Peyer's patch (tissue), 4 donors: ENCODE measurements at places on chromosomes 7 and 10.

- no peak for DNase-seq
Observed at GRCh38 chr7:24916463-24917040, 63.4 kb downstream of the OSBPL3 start.

- DNase-seq, result no peak
Observed at GRCh38 chr10:69014171-69014570, 25.6 kb downstream of the KIFBP start.

DNA sequence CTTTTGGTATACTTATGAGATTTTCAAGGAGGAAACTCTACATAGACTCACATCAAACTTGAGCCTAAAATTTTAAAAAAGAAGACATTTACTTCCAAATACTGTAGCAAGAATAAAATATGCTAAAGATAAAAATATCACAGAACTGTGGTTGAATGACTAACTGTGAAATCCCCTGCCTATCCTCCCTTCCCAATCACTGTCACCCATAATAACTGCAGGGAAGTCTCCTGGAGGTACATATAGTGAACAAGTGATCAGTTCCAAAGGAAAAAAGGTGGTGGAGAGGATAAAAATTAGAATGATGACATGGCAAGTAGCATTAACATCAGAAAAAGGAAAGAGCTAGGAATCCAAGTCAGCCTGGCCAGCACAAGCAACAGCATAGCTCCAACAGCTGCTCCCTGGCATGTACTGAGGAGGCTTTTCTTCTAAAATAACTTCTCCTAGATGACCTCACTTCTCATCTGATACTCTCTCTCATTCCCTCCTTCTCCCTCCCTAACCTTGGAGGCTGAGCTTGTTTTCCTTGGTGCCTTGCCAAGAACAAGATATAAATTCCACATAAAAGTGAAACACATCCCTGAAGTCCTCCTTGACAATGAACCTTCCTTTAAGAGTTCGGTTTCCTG, 124.0 kb downstream of the IQUB start:
- DNase-seq, result no peak

DNA sequence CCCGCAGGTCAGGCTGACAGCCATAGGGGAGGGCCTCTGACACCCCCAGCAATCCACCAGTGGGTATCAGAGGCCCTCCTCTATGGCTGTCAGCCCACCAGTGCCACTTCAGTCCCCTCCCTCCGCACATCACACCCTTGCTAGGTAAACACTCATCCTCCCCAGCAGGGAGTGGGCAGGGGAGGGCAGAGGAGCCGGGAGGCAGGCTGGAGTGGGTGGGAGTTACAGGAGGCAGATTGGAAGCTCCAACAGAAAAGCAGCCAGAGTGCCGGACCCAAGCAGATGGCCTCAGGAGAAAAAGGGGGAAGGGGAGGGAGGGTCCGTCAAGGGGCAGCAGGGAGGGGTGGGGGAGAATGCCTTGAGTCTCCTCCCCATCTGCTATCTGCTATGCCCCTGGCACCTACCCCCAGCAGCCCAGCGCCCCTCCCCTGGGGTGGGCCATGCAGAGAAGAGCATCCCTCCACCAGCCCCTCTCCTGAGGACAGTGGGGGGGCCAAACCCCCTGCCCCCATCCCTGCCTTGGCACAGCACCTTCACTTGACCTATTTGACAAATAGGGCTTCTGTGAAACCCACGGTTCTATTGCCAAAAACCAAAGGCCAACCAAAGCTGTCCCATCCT, 2.4 kb downstream of the RASGEF1A start:
- DNase-seq, result no peak

- peak; percentile 52 for DNase-seq
Observed at GRCh38 chr7:30920021-30920583, 8.4 kb downstream of the AQP1 start.

DNA sequence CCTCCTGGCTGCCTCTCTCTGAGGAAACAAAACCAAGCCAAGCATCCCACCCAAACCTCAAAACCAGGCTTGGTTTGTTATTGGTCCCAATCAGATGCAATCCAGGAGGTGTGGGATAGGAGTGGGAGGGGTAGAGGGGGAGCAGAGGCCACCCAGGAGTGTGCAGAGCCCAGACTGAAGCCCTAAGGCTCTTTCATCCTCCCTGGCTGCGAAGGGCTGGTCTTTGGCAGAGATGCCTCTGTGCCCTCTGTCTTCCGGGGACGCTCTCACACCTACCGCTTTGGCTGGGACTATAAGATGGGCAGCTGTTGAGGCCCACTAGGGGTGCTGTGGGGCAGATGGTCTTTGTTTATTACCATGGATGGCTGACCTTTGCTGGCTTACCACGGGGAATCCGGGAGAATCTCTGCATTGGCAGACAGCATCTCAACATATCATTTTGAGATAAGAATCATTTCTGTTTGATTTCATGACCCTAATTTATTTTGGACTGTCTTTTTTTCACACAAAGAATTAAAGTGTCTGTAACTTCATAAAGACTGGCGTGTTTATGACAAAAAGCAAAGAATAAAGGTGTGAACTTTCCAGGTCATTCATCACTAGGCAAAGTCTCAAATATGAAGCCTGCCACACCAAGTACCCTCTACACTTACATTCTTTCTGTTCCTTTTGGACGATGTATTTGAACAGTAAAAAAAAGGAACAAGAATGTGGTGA, 6.5 kb upstream of the DENND2A start:
- DNase-seq, result peak; percentile 76

GRCh38 chr10:100979791-100980272, 7.5 kb downstream of the MRPL43 start:
- no peak for DNase-seq

DNA sequence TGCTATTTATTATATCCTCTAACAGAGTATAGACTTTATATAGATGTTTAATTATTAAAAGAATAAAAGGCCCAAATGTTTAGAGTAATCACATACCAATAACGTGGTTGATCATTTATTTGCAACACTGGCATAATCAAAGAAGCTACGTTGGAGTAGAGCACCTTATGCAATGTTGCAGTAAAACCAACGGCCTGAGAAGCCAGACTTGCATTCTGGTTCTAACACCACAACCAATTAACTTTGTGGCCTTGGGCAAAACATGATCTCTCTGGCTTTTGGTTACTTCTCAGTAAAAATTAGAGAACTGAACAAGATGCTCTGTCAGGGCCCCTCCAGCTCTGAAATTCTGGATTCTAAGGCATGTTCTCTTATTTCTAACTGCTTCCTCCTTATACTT, 476.2 kb downstream of the GRM8 start:
- DNase-seq, result no peak

DNA sequence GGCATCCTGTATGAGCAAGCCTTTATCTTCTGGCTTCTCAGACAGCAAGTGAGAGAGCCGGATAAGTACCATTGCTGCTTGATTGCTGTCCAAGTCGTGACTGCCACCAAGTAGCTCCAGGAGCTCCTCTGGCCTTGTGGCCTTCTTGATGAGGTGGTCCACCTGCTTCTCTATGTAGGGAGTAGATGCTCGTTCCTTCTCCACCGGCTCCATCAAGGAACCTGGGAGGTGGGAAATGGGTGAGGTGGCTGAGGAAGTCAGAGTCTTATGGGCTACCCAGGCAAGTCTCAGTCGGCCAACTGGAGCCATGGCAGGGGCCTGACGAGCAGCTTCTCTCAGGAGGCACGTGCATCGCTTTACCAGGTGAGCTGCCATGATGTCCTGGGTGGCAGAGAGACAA, 2.6 kb downstream of the TBRG4 start:
- DNase-seq, result no peak

GRCh38 chr7:32879460-32879859, 12.1 kb downstream of the KBTBD2 start:
- no peak for DNase-seq

DNA sequence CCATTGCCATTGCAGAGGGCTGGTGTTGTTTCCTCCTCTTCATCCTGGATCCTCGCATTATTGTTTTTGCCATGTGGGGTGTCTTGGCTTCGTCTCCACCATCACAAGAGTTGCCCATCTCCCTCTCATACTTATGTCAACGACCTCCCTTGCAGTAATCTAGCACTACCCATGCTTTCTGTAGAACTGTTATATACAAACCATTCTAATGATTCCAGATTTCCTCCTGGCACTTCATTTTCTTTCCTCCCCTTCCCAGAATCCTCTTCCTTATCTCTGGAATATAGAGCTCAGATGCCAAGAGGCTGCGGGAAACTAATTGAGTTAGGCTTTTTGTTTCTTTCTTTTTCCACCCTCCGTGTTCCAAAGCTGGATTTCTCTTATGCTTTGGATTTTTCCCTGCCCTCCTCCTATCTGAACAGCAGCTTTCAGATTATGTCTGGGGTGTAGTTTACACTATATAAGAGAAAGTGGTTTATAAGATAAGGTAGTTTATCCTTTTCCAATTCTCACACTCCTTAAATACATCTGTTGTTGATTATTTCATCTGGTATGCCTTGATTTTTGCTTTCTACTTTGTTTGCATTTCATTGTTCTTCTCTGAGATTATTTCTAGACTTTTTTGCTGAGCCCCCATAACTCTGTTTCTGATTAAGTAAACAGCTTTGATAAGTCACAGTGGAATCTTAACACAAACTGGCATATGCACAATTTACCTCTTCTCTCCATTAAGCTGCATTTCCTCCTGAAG, 264.1 kb downstream of the BICC1 start:
- no peak for DNase-seq

- DNase-seq, result no peak
Observed at GRCh38 chr7:16847381-16847860, 34.4 kb downstream of the AGR3 start.

DNA sequence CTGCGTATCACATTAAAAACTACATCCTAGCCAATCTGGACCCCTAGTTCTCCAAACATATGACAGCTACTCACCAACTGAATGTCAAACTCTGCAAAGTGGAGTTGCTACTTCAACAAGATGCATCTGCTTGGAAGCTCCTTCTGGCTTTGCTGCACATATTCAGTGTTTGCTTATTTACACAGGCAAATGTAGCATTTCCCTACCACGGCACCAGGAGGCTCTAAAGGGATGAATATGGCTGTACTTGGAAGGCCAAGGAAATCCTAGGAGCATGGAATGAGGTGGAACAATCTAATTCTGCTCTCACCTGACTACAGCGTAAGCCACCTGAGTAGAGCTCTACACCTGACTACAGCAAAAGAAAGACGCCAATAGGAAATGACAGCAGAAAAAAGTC, 39.7 kb downstream of the MTPAP start:
- no peak for DNase-seq

DNA sequence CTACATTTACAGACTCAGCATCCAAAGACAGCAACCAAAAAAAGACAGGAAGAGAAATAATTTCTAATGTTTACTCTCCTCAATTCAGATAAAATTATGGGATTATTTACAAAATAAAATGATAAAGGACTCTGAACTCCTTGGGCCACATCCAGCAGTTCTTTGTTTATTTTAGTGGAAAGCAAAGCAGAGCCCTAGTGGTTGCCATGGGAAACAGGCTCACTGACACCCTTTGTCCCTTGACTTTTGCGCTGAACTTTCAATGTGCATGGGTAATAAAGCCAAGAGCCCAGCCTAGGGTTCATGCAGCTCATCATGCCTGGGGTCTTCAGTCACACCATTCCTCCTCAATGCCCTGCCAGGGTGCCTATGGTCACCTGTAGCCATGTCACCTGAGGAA, 442.6 kb upstream of the IGFBP3 start:
- no peak for DNase-seq

DNA sequence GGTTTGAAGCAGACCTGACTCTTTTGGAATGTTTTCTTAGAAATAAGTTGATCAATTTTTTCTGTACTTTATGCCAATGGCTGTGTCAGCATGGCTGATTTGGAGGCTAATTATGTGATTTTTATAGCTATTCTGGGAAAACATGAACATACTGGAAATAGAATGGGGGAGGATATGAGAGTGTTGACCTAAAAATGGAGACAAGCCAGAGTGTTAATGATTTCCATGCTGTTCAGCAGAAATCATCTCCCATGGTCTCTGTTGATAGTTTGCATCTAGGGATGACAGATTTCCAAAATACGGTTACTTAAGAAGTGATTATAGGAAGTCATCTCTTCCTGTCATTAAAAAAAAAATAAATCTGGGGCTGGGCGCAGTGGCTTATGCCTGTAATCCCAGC, 32.7 kb upstream of the DMTF1 start:
- no peak for DNase-seq

- no peak for DNase-seq
Observed at GRCh38 chr10:47024046-47024322, 112.8 kb downstream of the PTPN20 start.

- DNase-seq, result no peak
Observed at GRCh38 chr10:87723500-87723899, 63.8 kb downstream of the PAPSS2 start.

DNA sequence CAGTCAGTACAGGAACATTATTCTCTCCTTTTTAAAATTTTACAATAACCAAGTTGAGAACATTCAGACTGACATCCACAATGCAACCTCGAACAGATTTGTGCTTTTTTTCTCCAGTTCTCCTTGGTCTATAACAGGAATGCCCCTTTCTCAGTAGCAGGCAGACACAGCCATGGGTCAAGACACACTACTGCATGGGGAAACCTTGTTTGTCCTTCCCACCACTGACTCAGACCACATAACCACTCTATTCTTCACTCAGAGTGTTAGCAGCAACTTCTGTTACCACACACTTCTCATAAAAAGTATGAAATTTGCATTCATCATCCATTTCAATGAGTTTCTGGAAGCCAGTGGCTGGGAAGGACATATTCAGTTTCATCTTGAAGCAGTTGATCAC, 421.7 kb downstream of the ADRA2A start:
- no peak for DNase-seq

DNA sequence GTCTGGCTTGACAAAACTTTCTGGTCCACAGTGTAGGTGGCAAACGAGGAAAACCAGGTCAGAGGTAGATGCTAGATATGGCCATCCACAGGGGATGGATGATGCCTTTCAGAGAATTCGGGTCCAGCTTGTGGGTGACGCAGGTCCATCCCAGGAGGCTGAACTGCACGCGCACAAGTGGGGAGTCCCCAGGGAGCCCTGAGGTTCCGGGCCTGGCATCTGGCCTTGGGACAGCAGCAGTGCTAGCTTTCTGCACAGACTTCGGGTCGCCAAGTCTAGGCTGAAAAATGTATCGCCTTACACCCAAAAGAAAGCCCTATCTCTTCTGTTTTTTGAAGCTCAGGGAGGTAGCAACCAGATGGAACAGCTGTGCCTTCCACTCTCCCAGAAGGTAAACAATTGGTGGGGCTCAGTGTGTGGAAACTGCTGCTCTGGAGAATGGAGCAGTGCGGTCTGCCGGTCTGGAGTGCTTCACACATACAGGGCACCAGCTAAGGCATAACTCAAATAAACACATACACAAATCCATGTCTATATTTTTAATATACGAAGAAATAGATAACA, 119.3 kb upstream of the ACBD5 start:
- no peak for DNase-seq

DNA sequence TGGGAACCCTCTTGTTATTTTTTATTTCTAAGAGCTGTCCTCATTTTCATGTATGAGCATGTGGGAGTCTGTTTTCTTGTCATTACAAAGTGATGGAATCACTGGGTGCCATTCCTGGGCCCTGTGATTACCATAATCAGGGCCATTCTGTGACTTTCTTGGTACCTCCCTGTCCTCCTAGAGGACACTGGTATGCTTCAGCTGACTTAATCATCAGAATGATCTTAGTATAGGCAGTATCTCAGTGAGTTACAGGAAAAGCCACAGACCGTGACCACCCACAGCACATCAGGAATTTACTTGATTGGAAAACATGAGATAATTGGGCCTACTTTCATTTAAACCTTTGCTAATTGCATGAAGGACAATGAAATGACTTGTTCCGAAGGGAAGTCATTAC, 7.2 kb downstream of the NOM1 start:
- DNase-seq, result no peak
